ENCODE measurements at places on chromosomes 5 and 9.

- no peak for DNase-seq
These were observed 1.4 kb upstream of the LHFPL2 start for GRCh38 chr5:78649861-78650496.

DNA sequence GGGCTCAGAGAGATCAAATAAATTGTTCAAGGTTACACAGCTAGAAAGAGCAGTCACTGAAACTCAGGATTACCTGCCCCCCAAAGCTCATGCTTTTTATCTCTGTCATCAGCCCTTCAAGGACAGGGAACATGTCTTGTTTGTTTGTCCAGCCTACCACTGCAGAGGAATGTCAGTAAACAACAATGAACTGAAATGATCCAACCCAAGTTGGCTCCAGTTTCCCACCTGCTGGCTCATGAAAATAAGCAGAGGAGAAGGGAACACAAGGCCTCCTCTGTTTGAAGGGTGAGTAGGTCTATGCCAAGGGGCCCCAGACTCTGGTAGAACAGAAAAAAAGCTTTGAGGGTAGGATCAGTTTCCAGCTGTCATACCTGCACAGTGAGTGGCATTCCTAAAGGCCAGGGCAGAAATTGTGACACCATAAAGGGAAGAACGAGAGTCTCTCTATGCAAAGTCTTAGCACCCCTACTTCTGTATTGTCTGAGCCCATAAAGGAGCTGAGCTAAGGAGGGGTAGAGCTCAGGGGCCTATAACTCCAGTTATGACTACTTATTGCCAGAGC, 115.2 kb downstream of the TRIM36 start:
- no peak for DNase-seq

- no peak for DNase-seq
These were observed 24.7 kb upstream of the RNU6ATAC start for GRCh38 chr9:134189145-134189469.

DNA sequence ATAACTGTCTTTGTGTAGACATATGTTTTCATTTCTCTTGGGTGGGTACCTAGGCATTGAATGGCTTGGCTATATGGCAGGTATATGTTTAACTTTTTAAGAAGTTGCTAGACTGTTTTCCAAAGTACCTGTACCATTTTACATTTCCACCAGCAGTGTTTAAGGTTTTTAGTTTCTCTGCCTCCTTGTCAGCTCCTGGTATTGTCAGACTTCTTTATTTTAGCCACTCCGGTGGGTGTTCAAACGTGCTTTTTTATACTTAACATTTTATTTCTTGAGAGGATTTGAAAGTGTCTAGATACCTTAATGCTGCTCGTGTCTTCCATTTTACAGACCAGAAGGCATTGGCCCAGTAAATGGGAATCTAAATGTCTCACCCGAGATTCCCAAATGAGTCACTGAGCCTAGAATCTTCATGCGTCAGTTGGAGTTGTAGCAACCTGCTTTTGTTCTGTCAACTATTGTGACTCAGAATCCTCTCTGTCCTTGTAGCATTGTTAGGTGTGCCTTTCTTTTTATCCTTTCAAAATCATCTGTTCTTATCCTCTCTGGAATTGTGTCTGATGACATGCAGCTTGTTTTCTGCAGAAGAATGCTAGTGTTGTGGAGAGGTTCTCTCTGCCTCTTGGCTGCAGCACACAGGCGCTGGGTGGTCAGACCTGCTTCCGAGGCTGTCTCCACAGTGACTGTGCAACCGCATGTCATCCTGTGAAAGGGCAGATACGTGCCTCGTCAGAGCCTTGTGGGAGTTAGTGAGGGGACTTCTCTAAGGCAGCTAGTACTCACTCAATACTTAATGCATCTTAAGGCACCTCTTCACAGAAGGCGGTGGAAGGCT, 291.8 kb downstream of the AOPEP start:
- DNase-seq: no peak

DNA sequence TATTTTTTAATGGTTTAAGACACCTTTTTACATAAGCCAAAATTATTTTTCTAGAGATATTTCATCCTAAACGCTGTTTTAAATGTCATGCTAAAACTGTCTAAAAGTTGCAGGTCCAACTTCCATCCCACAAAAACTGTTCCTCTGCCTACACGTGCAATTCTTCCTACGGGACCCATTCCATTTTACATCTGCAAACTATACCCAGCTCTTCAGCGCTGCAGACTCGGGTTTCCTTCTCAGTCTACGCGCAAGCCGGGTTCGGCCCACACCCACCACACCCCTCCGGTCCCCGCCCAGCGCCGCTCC, 8.7 kb downstream of the RANBP6 start:
- no peak for DNase-seq

GRCh38 chr5:110769000-110769681, 30.3 kb downstream of the SLC25A46 start:
- no peak for DNase-seq

GRCh38 chr5:127299678-127300077, 9.1 kb downstream of the MEGF10 start:
- DNase-seq: no peak

DNA sequence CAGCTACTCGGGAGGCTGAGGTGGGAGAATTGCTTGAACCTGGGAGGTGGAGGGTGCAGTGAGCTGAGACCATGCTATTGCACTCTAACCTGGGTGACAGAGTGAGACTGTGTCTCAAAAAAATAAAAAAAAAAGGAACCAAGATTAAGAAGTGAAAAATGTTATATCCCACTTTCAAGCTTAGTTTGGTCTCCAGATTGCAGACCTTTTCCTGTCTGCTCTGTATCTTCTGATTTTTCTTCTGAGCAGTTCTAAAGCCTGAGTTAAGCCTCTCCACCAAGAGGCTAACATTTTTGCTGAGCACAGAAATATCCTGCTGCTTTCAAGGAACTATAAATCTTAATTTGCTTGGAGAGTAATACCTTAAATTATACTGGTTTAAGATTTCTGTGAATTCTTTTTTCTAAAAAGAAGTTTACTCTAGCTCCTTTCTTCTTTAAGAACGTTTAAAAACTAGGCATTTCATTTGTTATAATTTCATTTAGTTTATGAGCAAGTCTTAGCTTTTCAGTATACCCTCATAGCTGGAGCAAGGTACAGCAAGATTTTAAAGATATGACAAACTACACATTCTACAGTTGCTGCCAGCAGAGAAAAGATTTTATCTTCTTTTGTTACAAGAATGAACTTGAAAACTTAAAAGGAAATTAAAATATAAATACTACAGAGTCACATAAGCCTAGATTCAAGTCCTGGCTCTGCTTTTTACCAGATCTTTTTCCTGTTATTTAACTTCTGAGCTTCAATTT, 55.0 kb downstream of the GARNL3 start:
- DNase-seq: no peak

DNA sequence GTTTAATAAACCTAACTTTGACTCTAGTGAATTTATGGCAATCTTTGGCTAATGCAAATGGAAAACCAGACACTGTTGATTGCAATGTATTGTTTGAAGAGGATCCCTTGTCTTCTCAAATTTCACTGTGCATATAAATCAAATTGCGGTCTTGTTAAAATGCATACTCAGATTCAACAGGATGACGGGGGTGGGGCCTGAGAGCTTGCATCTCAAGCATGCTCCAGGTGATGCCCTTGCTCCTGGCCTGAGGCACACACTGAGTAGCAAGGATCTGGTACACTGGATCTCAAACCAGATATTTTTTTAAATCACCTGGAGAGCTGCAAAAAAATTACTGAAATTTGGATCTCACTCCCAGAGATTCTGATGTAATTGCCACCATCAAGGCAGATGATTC, 463.7 kb downstream of the DNAH5 start:
- no peak for DNase-seq

DNA sequence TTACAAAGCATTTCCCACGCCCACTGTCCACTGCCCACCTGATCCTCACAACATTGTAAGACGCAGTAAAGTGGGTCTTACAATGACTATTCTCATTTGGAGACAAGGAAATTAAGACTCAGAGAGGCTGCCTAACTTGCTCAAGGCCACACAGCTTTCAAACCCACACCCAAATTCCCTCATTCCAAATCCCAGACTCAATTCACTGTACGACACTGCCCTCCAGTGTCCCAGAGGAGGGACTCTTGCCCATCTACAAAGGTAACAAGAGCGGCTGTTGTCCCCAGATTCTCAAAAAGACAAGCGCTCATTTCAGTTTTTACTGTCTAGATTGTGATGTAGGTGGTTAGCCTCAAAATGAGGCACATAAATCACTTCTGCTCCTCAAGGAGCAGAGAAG, 184.6 kb downstream of the ACTL7B start:
- DNase-seq: no peak

DNA sequence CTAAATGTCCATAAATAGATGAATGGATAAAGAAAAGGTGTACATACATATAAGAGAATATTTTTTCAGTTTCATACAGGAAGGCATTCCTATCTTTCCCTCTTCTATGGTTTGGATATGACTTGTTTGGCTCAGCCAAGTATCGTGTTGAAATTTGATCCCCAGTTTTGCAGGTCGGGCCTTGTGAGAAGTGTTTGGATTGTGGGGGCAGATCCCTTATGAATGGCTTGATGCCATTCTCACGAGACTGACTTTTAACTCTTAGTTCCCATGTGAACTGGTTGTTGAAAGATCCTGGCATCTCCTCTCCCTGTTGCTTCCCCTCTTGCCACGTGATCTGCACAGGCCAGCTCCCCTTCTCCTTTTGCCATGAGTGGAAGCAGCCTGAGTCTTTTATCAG, 421.1 kb upstream of the FTMT start:
- DNase-seq: no peak

DNA sequence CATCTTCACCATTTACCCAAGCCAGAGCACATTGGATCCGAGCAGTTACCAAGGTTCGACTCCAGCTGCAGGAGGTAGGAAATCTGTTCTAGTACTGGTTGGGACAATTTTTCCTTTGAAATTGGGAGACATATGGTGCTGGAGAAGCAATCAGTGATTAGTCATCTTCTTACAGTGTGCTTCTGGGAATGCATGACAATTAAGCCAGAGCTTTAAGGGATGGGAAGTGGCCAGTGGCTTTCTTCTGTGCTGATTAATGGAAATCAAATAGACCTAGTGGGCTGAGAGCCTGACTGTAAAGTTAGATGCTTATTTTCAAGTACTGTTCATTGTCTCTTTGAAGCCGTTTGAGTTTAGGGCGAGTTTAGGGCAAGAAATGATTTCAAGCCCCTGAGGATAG, 152.1 kb downstream of the UNC13B start:
- no peak for DNase-seq

- DNase-seq: peak; percentile 44
These were observed 138.6 kb downstream of the ERCC6L2 start for GRCh38 chr9:96014078-96014477.

- DNase-seq: no peak
These were observed 2.2 kb downstream of the PAX5 start for GRCh38 chr9:37031902-37032301.

- no peak for DNase-seq
These were observed 25.4 kb downstream of the EXOC3 start for GRCh38 chr5:468401-468800.

DNA sequence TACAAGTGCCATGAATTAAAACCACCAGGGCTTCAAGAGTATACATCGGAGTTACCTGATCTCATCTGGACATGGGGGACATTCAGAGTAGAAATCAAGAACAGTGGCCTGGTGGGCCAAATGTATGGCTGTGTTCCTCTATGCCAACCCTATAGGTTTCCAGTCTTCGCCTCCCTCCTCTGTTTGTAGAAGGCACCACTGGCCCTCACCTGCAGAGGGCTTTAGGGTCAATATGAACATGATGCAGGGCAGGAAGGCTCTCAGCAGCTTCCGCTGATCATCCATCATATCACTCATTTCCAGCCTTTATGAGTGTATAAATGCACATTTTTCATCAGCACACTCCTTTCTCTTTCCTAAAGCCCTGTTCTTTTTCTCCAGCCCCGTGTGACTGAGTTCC, 555.5 kb upstream of the BRINP1 start:
- no peak for DNase-seq

- DNase-seq: no peak
These were observed 53.8 kb downstream of the ADRB2 start for GRCh38 chr5:148880197-148880596.

- no peak for DNase-seq
These were observed 7.5 kb upstream of the RALGPS1 start for GRCh38 chr9:126907058-126907457.

- DNase-seq: no peak
These were observed 13.5 kb upstream of the MAMDC2 start for GRCh38 chr9:70030156-70030555.

DNA sequence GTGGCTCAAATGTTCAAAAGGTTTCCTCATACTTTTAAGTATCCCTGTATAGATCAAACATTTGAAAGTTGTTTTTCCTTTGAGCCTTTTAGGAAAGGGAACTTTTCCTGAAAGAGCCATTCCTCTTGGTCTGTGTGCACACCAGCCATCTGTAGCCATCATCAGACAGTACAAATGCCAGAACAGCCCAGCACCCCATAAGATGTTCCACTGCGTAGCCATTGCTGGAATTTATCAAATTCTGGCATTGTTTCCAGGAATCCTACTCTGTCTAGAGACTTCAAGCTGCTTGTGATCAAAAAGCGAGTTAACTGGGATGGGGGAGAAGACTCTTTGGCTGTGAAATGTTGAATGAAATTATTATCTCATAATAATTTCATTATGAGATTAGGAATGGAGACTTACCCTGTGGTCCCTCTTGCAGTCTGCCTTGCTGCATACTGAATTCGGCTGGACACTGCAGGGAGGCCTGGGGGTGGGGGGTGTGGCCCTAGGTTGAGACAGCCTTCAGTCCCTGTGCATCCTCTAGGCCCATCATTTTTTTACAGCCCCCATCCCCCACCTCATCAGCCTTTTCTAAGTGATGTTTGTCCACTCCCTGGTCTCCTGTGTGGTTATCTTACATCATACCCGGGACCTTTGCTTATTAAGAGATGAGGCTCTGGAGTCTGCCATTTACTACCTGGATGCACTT, 99.8 kb downstream of the RALGPS1 start:
- DNase-seq: no peak

- DNase-seq: no peak
These were observed 37.5 kb downstream of the SLC28A3 start for GRCh38 chr9:84303061-84303460.

DNA sequence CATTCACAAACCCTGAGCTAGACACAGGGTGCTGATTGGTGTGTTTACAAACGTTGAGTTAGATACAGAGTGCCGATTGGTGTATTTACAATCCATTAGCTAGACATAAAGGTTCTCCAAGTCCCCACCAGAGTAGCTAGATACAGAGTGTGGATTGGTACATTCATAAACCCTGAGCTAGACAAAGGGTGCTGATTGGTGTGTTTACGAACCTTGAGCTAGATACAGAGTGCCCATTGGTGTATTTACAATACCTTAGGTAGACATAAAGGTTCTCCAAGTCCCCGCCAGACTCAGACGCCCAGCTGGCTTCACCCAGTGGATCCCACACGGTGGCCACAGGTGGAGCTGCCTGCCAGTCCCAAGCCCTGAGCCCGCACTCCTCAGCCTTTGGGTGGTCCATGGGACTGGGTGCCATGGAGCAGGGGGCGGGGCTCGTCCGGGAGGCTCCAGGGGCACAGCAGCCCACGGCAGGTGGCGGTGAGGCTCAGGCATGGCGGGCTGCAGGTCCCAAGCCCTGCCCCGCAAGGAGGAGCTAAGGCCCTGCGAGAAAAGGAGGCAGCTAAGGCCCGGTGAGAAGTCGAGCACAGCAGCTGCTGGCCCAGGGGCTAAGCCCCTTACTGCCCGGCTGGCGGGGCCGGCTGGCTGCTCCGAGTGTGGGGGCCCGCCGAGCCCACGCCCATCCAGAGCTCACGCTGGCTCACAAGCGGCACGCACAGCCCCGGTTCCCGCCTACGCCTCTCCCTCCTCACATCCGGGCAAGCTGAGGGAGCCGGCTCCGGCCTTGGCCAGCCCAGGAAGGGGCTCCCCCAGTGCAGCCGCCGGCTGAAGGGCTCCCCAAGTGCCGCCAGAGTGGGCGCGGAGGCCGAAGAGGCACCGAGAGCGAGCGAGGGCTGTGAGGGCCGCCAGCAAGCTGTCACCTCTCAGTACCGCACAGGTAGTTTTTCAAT, 1039.2 kb upstream of the CDH9 start:
- no peak for DNase-seq
